ENCODE measurements at places on chromosomes 3 and 15.

- no peak for DNase-seq
Observed at GRCh38 chr3:7249493-7250076, 388.7 kb downstream of the GRM7 start.

- no peak for DNase-seq
Observed at GRCh38 chr3:105505170-105505569, 138.5 kb downstream of the ALCAM start.

DNA sequence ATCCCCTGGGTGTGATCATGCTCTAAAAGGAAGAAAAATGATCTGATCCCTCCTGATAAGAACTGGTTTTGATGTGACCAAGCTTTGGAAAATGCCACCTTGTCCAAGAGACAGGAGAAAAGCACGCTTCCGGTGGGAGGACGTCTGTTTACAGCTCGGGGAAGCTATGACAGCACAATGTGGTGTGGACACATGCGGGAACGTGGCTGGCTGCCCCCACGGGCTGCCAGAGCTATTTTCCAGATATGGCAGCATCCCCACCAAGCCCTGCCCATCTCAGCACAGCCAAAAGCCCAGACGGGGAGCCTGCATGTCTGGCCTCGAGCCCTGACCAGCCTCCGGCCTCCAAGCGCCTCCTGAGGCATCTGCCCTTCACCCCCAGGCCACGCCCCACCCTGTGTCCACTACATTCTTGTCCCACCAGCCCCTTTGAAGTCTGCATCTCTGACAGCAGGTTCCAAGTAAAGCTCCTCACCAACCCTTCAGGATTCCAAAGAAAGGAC lies 63.2 kb upstream of the HRH1 start:
- no peak for DNase-seq

DNA sequence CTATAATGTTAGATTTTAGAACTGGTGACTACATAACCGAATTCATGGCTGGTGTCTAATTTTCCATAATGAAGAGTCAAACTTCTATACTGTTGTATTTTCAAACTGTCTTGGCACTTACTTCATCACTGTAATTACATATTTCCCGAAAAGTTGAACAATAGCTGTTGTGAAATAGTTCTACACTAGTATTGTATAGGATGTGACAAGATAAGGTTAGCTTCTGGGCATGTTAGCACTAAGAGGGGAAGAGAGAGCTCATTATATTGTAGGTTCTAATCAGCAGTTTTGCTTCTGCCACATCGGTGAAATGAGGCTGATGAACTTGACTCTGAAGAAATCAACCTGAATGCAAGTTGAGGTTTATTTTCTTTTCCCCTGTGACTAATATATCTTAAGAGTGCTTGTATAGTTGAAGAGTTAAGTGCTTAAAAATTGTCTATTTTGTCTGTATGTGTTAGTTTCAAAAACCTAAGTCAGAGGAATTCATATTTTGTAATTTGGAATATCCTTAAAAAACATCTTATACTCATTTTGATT lies 8.9 kb downstream of the GYG1 start:
- DNase-seq: no peak

DNA sequence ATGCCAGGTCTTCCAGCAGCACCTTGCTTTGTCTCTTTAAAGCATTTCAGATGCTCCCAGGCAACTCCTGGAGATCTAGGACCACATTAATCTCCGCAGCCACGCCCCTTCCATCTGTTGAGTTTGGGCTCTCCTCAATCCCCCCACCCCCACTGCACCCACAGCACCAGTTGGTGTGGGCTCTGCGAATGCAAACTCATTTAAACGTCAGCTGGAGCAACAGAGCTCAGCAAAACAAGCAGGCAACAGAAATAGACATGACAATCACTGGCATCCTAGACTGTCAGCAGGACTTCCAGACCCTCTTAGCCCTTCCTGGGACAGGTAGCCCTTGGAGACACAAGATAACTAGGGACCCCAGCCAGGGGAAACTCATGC lies 106.9 kb downstream of the LSM3 start:
- DNase-seq: no peak

DNA sequence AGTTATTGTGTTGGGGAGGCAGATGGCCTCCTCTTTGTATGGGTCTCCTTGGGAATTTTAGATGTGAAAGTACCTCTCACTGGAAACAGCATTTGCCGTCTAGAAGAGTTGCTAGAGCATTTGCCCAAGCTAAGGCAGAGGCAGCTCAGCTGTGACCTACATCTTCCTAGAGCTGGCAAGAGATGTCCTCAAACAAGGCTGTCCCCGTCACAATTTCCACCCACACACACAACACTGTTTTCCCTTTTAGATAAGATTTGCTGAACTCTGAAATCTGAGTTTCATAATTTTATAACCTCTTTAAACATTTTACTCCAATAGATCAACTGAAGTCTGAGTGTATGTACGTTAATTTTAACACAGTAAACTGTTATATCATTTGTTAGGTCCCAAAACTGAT lies 352.6 kb downstream of the EPHB1 start:
- DNase-seq: no peak

DNA sequence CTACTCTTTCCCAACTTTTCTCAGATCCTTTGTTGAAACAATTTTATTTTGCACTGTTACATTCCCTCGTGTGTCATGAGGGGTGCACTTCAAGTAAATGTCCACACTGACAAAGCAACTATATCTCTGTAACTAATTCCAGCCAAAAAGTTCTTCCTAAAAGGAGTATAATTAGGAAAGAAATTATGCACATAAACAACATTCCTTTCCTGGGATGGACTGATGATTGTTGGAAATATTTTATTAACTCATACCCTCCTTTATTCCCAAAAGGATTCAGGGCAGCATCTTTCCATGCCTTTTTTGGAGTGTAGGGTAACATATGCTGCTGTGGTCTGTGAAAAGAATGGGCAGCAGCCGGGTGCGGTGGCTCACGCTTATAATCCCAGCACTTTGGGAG lies 426.1 kb upstream of the THBS1 start:
- DNase-seq: no peak

GRCh38 chr3:97882975-97883598 lies 61.3 kb downstream of the CRYBG3 start:
- no peak for DNase-seq

- no peak for DNase-seq
Observed at GRCh38 chr3:139572847-139573672, 33.5 kb upstream of the RBP1 start.

GRCh38 chr3:158105119-158105709 lies 1.0 kb downstream of the SHOX2 start:
- no peak for DNase-seq

DNA sequence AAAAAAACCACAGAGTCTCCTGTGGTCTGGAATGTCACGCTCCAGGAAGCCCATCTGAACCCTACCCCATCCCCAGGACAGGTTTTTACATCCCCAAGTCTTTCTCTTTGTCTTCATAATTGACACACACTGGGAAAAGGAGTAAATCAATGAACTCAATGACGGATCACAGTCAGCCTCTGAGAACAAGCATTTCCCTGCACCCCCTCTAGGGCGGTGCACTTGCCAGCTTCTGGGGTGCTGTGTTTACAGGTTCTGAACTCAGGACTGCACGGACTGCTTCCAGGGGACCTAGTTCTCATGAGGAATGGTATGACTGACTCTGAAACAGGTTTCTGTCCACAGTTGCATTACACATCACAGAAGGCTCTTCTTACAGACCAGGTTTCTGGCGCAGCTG lies 81.1 kb downstream of the NUP210 start:
- no peak for DNase-seq

DNA sequence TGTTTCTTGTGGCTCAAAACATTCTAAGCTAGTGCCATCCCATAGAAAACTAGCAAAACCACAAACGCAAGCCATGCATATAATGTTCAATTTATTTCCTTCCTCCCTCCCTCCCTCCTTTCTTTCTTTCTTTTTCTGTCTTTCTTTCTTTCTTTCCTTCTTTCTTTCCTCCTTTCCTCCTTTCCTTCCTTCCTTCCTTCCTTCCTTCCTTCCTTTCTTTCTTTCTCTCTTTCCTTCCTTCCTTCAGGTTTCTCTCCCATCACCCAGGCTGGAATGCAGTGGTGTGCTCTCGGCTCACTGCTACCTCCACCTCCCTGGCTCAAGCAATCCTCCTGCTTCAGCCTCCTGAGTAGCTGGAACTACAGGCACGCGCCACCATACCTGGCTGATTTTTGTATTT lies 492.8 kb upstream of the PROK2 start:
- no peak for DNase-seq

- no peak for DNase-seq
Observed at GRCh38 chr15:49227602-49228001, 57.6 kb downstream of the GALK2 start.

DNA sequence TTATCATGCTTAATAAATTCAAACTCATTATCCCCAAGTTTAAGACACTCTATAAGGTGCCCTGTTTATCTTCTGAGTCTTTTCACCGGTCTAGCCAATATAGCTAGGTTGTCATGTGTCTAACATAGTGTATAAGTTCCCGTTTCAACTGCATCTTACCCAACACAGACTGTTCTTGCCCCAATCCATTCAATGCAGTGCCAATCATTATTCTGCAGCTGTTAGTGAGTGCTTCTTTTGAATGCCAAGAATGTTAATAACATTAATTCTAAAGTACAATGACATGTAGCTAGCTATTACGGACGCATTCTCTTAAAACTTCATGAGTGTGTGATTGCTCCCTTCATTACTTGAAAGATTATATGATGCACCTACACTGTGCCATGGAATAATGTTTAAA lies 646.4 kb upstream of the NR2F2 start:
- no peak for DNase-seq

- no peak for DNase-seq
Observed at GRCh38 chr15:67828278-67828968, 3.1 kb downstream of the SKOR1 start.

DNA sequence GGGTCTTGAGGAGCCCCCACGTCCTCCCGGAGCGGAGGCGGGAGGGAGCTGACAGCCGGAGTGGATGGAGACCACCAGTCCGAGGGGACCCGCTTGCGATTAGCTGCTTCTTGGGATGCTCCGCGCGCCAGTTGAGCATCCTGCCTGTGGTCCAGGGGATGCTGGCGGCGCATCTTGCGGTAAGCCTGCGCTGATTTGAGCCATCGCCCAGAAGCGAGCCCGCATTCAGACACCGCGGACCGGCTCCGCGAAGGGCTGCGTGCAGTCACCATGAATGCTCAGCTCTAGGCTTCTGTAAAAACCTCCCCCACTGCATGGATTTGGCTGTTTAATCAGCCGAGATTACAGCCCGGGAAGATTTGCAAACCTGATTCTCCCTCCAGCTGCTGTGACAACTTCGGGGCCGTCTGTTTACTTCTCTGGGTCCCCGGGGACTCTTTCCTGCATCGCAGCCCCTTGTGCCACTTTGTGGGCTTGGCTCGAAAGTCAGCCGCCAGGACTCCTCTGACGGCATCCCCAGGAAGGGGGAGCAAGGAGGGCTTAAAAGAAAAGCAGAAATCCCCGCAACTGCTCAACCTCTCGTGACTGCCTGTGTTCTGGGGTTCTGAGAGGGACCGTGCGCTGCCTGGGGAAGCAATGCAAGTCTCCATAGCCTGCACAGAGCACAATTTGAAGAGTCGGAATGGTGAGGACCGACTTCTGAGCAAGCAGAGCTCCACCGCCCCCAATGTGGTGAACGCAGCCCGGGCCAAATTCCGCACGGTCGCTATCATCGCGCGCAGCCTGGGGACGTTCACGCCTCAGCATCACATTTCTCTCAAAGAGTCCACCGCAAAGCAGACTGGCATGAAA lies 171.1 kb downstream of the KCNAB1 start:
- DNase-seq: no peak

GRCh38 chr3:102089239-102089638 lies 239.9 kb downstream of the NFKBIZ start:
- DNase-seq: no peak

Data from stimulated activated CD4-positive, alpha-beta T cell treated with anti-CD3 and anti-CD28 coated beads, TNF-alpha, amount 100 ng/mL, for 1 hour (primary cell).